ENCODE measurements at places on chromosomes 7 and 10.

GRCh38 chr10:121596689-121597503 lies 1.3 kb downstream of the FGFR2 start:
- DNase-seq: peak; percentile 66

- DNase-seq: no peak
These were observed 939.7 kb upstream of the ZWINT start for GRCh38 chr10:57300718-57301117.

DNA sequence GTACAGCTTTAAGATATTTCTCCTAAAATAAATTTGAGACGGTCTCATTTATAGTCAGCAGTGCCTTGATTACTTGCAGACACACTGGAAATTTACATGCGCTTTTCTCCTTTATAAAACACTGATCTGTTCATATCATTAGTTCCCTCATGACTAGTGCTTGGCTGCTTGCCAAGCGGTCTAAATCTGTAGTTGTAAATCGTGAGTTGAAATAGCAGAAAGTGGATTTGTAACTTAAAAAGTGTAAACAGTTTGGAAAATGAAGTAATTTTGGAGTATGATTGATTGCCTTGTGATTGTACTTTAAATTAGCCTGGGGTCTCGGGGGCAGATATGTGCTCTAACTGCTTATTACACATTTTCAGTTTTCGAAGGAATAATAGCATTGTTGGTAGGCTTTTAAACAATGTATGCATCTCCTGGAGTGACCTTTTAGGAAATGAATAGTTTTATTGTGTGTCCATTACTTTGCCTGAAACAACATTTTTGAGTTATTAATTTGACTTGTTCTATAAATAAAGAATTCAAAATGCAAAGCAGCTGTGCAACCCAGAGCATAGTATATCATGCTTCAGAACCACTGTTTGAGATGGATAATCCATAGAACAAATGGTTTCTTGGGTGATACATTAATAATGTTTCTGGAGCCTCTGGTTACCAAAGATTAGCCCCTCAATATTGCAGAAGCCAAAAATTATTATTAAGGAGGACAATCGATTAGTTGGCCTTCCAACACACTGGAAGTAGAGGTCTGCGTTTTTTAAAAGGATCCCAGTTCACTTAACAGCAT lies 73.3 kb downstream of the ARID5B start:
- DNase-seq: peak; percentile 85

DNA sequence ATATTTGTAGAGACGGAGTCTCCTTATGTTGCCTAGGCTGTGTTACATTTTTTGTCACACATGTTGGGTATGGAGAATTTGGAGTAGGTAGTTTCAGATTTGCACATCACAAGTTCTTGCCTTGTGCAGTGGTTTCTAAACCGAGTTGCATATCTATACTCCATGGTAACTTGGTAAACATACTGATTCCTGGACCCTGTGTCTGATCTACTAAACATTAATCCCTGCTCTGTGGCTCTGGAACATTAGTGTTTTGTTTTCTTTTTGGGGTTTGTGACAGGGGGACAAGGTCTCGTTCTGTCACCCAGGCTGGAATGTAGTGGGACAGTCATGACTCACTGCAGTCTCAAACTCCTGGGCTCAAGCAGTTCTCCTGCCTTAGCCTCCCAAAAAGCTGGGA lies 24.7 kb downstream of the AUTS2 start:
- no peak for DNase-seq

DNA sequence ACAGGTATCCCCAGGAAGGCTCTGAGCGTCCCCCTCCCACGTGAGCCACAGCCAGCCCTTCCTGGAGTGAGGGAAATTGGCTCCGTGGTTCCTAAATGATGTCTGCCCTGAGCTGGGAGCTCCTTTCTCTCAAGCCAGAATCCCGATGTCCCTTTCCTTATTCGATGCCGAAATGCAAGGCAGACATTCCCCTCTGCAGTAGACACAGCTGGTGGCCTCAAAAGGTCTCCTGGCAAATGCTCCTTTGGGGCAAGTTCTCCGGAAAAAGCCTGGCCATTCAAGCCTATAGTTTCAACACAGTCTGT lies 98.9 kb downstream of the HIP1 start:
- DNase-seq: peak; percentile 49

GRCh38 chr10:12405342-12406320 lies 56.3 kb downstream of the CAMK1D start:
- no peak for DNase-seq

DNA sequence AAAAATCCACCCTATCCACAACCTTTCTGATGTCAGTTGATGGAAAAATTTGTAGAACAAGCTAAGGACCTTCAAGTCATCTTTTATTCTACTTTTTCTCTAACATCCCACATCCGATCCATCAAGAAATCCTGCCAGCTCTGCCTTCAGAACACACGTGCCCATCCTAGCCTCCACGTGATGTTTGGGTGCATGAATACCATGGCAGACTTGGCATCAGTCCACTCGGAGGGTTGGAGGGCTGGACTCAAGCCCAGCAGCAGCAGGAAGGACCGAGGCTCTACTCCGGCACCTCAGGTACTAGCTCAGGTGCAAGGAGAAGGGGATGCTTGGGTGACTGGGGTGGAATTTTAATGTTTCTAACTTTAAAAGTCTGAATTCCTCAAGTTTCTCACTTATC lies 428.6 kb downstream of the DPP6 start:
- DNase-seq: no peak

GRCh38 chr10:90712529-90712928 lies 145.3 kb downstream of the HTR7 start:
- no peak for DNase-seq

DNA sequence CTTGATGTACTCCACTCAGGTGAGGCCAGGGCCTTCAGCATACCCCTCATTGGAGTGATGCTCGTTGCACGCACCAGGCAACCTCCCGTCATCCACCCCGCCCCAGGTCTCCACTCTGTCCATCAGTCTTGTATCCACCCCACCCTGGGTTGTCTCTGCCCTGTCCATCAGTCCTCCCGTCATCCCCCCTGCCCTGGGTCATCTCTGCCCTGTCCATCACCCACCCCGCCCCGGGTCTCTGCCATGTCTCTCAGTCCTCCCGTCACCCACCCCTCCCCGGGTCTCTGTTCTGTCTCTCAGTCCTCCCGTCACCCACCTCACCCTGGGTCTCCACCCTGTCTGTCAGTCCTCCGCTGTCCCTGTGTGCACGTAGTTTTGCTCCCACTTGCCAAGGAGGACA lies 59.9 kb downstream of the WDR37 start:
- DNase-seq: no peak

DNA sequence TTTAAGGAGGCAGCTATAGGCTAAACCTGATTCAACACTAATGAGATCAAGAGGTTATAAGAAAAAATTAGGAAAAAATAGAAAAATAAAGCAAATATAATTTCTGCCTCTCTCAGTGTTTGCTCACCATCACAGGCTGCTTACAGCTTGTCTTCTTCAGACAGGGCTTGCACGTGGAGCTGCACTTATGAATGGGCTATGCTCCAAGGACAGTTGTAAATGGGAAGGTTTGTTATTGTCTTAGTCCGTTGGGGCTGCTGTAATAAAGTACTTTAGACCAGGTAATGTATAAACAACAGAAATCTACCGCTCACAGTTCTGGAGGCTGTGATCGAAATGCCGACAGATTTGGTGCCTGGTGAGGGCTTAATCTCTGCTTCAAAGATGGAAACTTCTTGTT lies 219.8 kb downstream of the NEBL start:
- no peak for DNase-seq

- DNase-seq: no peak
These were observed 43.5 kb downstream of the FAM241B start for GRCh38 chr10:69673521-69673920.

DNA sequence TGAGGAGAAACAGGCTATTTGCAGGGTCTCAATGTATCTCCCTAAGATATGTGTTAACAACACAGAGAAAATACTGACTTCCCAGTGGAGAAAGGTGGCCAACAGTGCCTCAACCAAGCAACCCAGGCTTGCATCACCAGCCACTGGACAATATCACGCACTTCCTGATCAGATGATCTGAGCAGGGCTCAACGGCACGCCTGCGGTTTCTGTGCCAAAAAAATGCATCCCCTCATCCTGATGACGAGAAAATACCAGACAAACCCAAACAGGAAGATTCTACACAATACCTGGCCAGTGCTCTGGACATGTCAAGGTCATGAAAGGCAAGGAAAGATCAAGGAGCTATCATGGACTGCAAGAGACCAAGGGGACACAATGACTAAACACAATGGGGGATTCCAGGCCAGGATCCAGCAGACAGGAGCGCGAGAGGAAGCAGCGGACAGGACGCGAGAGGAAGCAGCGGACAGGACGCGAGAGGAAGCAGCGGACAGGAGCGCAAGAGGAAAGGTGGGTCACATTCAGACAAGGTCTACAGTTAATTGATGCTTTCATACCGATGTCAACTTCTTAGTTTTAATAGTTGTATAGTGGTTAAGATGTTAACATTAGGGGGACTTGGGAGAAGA lies 51.1 kb downstream of the GNA12 start:
- no peak for DNase-seq

DNA sequence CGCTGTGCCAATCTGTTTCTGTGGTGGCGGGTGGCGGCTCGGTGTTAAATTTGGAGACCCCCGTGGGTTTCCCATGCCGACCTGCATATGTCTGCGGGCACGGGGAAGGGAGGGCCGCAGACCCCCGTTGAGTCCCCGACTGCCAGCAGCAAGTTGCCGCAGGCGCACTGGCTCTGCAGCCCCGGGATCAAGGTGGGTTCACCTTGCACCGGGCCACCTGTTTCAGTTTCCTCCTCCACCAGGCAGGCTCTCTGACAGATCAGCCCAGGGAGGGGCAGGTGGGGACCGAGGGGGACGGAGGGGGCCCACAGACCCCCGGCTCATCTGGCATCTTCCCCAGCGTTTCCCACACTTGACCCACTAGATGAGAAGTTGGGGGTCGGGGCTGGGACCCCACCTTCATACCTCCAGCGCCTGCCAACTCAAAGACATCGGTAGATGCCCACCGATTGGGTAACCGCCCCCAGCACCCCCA lies 95.9 kb downstream of the CUX1 start:
- DNase-seq: no peak

DNA sequence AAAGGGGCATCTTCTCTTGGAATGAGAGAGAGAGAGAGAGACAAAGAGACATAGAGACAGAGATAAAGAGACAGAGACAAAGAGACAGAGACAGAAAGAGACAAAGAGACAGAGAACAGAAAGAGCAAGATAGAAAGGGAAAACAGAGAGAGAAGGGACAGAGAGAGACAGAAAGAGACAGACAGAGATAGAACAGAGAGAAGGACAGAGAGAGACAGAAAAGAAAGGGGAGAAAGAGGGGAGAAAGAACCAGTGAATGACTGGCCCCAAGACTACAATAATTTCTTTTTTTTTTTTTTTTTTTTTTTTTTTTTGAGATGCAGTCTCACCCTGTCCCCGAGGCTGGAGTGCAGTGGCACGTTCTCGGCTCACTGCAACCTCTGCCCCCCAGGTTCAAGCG lies 7.6 kb downstream of the TMEM130 start:
- no peak for DNase-seq

GRCh38 chr7:155212301-155213015 lies 85.2 kb upstream of the INSIG1 start:
- no peak for DNase-seq

GRCh38 chr7:123432601-123433000 lies 101.8 kb downstream of the IQUB start:
- no peak for DNase-seq

DNA sequence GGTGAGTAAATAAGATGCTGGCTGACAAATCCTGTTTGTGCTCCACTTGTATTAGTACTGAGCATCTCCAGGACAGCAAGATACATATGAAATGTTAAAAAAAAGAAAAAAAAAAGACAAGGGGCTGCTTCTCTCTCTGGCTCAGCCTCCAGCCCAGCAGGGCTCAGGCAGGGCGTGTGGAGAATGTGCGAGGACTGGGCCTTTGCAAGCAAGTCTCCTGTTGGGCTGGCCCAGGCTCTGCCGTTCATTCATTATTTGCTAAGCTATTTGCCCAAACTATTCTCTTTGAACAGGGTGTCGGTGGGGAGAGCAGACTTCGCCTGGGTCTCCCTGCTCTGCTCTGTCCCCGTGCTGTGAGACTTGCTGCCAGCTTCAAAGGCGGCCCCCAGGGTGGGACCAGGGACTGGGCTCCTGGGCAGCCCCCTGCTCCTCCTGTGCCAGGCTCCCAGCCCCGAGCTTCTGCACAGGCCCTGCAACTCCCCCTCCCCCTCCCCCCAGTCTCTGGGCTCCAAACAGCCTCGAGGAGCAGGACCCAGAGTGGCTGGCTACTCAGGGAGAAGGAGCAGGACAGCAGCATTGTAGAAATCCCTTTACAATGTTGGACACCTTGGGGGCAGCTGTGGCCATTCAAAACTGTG lies 25.6 kb upstream of the MGMT start:
- no peak for DNase-seq

DNA sequence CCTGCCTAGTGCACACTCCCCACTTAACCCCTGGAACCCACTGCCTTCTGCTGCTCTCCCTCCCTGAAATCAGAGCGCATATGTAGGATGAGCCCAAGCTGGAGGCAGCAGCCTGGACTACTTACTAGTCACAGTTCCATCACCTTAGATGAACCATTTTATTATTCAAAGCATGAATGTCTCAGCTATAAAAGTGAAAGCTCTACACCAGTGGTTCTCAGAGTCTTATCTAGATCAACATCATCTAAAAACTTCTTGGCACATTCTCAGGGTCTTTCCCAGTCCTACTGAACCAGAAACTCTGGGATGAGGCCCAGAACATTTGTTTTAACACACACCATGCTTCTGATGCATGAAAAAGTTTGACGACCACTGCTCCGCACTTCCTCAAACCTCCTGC lies 100.3 kb upstream of the ANK3 start:
- DNase-seq: no peak
